Fibroblast of skin of left quadriceps (primary cell): ENCODE measurements at places on chromosomes 16 and 17.

DNA sequence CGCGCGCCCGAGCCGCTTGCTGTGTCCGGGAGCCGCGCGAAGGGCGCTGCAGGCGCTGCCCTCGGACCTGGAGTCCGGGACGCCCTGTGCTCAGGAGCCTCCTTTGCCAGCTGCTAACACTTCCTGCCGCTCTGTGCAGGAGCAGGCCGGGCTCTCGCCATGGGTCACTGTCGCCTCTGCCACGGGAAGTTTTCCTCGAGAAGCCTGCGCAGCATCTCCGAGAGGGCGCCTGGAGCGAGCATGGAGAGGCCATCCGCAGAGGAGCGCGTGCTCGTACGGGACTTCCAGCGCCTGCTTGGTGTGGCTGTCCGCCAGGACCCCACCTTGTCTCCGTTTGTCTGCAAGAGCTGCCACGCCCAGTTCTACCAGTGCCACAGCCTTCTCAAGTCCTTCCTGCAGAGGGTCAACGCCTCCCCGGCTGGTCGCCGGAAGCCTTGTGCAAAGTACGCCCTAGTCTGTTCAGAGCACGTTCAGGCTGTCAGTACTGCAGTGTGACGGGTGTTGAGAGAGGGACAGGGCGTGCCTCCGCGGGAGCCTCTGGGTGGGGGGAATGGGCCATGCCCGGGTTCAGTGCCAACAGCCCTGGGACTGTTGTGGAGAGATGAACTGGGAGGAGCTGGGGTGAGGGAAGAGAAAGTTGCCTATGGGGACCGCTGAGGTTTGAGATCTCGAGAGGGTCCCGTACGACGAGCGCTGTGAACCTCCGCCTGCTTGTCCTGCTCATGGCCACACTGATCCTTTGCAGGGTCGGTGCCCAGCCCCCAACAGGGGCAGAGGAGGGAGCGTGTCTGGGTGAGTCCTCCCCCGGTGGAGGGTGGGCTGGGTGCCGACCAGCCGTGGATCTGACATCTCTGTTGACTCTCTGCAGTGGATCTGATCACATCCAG, 1.3 kb downstream of the ZNF276 start:
- DNase-seq = no peak

- DNase-seq = no peak
These were observed 260.0 kb downstream of the HAPSTR1 start for GRCh38 chr16:9351440-9351839.

GRCh38 chr17:1658100-1658499, 8.4 kb upstream of the RILP start:
- no peak for DNase-seq

DNA sequence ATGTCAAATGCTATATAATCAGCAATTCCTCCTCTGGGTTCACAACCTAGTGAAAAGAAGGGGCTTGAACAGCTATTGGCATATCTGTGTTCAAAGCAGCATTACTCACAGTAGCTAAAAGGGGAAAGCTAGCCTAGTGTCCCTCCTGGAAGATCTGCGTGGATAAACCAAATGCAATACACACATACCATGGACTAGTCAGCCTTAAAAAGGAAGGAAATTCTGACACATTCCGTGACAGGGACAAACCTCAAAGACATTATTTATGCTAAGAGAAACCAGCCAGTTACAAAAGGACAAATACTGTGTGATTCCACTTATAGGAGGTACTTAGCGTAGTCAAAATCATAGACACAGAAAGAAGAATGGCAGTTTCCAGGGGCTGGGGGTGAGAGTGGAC, 90.1 kb downstream of the XYLT1 start:
- peak; percentile 42 for DNase-seq

DNA sequence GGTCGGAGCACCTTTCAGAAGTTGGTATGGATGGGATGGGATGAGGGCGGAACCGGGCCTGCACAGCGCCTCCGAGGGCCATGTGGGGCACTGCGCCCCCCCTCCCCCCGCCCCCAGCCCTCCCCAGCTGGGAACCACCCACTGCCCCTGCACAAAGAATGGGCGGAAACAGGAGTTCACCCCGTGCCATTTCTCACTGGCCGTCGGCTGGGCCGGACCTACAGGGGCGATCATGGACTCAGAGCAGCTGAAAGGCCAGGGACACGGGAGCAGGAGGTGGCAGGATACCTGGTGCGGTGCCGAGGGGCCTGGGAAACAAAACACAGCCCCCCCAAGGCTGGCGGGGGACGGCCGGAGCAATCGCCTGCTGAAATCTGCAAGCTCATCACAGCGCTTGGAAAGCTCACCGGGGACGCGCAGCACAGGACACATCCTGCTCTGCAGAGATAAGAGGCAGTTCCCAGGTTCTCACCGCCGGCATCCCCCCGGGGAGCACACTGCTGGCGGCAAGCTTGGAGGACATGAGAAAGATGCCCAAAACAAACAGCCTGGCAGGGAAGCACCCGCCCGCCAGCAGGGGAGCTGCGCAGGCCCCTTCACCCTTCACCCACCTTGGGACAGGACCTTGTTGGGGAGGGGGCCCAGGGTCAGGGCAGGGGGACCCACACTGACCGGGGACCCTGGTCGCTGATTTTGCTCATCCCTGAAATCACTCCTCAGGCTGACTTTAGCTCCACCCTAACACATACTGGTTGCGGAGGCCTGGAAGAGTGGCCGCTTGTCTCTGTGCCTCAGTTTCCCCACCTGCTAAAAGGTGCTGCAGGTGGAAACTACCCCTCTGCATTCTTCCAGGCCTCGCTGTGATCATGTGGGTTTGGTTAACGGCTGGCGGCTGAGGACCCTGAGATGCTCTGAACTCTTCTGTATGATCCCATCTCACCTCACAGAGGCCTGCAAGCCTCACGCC, 263.9 kb downstream of the C16orf95 start:
- no peak for DNase-seq

DNA sequence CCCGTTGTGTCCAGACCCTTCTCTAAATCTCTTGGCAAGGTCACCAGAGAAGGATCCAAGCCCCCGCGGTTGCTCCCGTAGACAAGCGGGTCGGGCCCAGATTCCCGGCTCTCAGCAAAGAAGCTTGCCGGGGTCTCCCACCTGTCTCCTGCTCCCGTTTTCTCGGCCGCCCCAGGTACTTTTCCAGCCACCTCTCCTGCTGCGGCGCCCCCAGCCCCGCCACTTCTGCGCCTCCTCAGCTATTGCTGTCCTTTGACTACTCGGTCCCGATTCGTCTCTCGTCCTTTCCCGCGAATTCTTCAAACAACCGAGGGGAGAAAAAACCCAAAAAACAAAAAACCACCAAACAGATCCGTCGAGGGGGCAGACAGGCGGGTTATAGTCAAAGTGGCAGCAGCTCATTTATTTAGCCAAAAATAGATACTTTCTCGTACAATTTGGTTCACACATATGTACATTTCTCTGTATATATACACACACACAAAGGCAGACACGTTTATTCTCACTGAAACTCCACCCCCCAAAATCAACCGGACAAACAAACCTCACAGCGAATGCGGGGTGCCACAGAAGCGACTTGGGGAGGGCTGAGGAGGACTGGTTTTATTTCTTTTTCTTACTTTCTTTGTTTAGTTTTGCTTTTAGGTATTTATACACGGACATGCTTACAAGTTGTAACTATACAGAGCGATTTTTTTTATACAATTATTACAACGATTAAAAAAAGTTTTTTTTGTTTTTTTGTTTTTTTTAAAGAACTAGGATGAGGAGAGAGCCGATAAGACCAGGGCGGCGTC, 3.5 kb downstream of the IRX3 start:
- no peak for DNase-seq

- DNase-seq = no peak
These were observed 45.3 kb upstream of the CORO6 start for GRCh38 chr17:29667969-29668368.
